ENCODE measurements at places on chromosomes 6 and 20.

DNA sequence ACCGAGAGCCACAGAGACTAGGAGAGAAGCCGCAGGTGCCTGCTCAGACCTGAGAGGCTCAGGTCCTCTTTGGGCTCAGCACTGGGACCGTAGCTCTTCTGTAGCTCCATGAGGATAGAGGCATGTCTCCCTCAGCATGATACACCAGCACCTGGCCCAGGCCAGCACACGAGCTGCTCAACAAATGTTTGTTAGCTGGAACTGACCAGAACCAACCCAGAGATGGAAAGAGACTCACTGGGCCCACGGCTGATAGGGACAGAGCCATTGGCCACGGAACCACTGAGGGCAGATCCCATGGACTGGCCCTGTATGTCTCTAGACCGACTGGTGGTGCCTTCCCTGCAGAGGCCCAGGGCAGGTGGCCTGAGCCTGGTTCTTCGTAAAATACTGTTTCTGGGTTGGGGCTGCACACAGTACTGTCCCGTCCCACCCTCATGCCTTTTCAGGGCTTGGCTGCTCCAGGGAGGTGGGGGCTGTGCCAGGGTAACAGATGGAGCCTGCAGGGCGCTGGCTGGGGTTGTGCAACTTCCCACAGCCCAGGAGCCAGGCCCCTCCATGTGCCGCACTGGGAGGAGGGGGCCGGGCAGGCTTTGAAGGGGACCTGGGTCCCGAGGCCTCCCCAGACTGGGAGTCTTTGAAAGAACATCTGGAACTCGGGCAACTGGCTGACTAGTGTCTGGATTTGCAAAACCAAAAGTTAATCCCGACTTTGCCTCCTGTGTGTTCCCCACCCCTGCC is 5.2 kb downstream of the C20orf204 start:
- DNase-seq, result no peak

DNA sequence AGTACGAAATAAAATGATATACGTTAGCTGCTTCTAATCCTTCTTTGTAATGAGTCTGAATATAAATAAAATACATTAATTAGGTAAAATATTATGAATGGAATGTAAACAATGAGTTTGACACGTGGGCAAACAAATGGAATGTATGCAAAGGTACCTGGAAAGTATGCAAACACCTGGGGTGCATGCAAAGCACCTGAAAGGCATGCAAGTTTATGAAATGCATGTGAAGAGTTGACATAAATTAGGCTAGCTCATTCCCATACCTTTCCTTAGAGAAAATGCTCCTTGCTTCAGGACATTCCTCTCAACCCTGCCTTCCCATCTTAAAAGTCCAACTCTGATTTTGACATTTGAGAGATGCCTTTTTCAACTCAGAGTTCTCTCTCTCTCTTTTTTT is 140.9 kb downstream of the EDN1 start:
- DNase-seq, result no peak

DNA sequence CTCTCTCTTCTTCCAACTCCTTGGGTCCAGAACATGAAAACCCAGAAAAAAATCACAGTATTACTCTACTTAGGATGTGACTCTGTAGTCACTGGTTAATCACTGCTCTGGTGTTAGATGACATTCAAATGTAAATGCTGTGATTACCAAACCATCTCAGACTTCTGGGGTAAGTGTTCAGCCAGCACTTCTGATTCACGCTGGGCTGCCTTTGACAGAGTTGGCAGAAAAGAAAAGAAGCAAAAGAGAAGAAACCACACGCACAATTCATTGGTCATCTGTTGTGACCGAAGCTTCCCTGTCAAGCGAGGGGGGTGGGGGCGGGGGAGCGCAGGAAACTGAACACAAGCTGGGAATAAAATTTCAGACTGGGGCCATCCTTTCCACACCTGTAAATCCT is 82.7 kb downstream of the PSMG4 start:
- no peak for DNase-seq

DNA sequence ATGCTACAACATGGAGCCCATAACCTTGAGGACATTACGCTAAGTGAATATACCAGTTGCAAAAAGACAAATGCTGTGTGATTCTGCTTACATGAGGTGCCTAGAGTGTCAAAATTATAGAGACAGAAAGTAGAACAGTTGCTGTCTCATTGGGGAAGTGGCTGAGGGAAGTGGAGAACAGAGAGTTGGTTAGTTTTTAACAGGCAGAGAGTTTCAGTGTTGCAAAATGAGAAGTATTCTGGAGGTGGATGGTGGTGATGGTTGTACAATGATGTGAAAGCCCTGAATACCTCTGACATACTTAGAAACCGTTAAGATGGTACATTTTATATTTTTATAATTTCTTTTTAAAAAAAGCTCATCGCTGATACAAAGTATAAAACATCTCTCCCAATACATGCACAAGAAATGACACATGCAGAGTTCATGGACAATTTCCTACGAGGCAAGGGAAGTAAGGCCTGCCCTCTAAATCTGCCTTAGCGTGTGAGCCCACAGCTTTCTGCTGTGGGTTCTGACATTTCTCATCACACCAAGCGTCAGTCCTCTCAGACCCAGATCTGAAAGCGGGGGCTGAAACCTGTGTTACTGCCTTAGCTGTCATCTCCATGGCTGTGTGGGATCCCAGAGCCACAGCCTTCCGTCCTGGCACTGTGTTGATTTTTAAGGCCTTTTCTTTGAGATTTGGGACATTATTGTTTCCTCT is 126.0 kb downstream of the RNASET2 start:
- no peak for DNase-seq

DNA sequence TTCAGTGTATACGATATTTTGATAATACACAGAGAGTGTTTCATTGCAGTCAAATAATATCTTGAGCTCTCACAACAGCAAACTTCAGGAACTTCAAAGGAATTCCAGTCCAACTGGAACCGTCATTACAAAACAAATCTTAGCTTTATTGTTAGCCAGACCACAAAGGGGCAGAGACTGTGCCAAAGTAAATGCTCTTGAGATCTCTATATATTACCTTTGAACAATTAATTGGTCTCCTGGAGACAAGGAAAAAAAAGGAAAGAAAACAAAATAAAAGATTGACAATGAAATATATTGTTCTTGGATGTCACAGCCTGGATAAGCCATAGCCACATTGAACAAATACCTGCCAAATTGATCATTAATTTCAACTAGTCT is 70.0 kb downstream of the FOXC1 start:
- no peak for DNase-seq

DNA sequence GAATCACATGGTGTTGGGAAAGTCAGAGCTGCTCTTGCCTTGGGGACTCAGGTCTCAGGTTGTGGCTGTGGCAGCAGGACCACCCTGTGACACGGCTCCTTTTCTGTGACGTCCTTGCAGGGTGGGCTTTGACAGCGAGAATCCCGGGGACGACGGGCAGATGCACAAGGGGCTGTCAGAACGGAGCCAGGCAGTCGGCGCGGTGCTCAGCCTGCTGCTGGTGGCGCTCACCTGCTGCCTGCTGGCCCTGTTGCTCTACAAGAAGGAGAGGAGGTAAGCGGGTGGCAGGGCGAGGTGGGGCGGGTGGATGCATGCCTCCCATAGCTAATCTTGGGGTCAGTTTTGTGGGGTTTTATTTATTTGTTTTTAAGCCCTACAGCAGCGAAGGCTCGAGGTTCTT is 19.2 kb upstream of the SLC22A1 start:
- no peak for DNase-seq

- no peak for DNase-seq
Observed at GRCh38 chr6:33209856-33210255, 1.6 kb downstream of the RING1 start.

GRCh38 chr6:127832381-127832780 is 68.5 kb downstream of the THEMIS start:
- no peak for DNase-seq

DNA sequence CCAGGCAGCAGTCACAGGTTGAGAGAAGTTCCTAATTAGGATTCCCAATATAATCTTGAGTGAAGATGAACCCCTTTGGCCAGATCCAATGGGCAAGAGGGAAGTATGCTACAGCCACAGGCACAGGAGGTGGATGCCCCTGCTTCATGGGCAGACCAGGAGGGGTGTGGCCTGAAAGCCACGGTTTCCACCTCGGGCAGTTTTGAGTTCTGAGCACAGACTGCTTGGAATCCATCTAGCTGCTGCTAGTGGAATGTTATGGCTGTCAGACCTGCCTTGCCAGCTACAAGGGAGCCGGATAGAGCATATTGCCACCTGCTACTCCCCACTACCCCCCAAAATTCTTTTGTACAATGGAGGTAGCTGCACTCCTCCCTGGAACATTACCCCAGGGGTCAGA is 672.9 kb downstream of the HACE1 start:
- DNase-seq, result peak; percentile 18

GRCh38 chr6:124990988-124991387 is 28.8 kb downstream of the RNF217 start:
- no peak for DNase-seq

GRCh38 chr20:38804682-38805501 is 605 bp upstream of the PPP1R16B start:
- DNase-seq, result no peak

DNA sequence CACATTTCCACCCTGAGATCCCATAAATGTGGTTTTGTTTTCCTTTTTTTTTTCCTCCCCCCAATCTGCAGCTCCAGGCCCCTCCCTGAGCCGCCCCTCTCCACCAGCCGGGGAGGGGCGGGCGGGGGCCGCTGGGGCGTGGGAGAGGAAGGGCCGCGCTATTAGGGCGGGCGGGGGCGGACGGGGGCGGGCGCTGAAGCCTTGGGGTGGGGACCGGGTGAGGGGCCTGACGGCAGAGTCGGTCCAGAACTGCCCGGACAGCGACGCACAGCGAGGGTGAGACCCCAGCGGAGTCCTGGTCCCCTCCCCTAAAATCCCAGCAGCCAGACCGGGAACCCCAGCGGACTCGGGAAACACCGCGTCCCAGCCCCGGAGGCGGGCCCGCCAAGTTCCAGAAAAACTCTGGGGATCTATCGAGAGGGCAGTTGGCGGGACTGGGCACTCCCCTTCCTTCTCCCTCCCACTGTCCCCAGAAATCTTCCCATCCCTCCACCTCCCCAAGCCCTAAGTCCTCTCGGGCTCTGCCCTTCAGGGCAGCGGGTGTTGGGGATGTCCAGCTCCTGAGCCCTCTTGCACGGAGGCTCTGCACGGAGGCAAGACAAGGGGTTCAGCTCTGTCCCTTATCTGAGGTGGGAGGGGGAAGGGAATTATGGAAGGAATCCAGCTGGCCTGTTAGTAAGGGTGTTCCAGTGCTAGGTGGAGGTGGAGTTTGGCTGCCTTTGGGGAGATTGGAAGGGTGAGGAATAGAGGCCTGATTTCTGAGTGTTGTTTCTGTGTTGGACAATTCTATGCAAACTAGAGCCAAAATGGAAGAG is at the start of gene PRICKLE4:
PRICKLE4 (plus strand) TSS at position 232 of the 815 bp plus-strand sequence. CDS start 2,692 bp downstream, outside the sequence.
- peak; percentile 46 for DNase-seq

- no peak for DNase-seq
Observed at GRCh38 chr6:126227833-126228702, 111.8 kb upstream of the CENPW start.

DNA sequence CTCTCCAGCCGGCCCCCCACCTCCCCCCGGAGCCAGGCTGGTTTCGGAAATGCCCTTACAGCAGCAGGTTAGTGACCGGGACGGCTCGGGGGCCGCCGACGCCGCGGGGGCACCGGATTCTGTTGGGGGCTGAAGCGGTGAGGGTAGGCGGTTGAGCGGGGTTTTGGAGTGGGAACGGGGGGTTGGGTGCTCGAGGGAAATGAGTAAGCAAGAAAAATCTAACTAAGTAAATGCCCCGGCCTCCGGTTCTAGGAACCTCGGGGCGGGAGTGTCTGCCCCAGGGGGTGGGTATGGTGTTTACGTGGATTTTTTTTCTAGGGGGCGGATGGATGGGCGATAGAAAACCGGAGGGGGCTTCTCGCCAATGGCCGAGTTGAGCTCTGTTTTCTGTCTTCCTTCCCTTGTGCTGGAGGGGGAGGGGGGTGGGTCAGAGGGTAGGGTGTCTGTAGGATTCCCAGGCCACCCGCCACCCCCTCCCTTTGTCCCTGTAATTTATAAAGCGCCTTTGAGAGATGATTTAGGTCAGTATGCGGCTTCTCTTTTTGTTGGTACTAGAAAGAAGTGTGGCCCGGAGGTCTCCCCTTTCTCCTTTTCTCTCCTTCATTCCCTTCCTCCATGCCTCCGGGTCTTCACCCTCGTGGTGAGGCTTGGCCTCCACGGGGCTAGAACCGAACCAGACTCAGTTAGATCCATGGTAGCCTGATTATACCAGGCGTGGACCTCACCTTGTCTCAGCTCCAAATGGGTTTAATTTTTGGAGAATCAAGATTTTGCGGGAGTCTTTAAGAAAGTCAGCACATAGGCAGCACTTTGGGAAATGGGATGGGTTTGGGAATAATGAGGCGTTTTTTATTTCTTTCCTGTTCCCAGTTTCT is 2.3 kb downstream of the E2F3 start:
- peak; percentile 48 for DNase-seq

GRCh38 chr6:82246802-82247504 is 591 bp downstream of the IBTK start:
- no peak for DNase-seq

- no peak for DNase-seq
Observed at GRCh38 chr20:10581823-10582222, 92.0 kb downstream of the JAG1 start.

- DNase-seq, result no peak
Observed at GRCh38 chr6:163404825-163405265, 9.7 kb upstream of the QKI start.

DNA sequence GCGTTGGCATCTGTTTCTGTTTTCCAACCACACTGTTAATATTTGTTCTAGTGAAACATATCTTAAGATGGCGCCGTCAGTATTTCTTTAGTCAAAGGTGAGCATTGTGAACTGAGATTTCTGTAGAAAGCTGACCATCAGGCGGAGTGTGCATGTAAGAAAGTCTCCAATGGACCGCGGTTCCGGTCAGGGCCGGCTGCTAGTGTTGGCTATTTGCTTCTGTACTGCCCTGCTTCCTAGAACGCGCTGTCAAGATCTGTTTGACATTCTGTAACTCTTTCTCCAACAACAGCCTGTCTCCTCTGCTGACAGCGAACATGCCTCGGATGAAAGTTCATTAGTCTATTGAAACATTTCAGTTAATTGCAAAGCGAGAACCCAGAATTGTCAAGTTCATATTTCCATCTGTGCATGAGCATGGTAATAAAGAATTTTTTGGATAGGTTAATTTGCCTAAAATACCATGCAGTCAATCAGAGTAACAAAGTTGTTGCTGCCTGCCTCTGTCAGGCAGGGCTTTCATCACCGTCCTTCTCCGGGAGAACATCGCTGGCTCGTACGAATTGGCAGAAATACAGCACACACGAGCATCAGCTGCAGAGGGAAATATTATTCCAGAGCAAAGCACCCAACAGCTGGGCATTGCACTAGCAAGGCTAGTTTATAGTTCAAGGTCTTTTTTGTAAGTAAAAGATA is 369.1 kb downstream of the CDH4 start:
- DNase-seq, result no peak

GRCh38 chr20:49979030-49979832 is 3.5 kb upstream of the SNAI1 start:
- DNase-seq, result no peak

DNA sequence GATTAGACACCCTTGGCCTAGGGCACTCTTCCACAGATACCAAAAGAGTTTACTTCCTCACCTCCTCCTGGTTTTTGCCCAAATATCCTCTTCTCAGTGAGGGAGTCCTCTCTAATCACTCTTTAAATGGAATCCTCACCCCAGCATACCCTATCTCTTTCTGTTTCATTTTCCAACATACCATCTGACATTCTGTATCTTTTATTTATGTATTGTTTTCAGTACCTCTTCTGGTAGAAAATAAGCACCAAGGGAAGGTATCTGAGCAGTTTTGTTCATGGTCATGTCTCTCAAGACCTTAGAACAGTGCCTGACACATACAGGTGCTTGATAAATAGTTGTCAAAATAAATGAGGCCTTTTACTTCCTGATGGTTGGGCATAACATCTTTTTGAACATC is 55.1 kb downstream of the KIAA0408 start:
- DNase-seq, result no peak

- no peak for DNase-seq
Observed at GRCh38 chr6:52696418-52696817, 25.5 kb downstream of the TMEM14A start.
